Cardiac muscle cell (in vitro differentiated cells and primary cell): ENCODE measurements at places on chromosomes 2 and 18.

GRCh38 chr2:236366397-236366796 lies 102.2 kb upstream of the ASB18 start:
- no peak for DNase-seq

GRCh38 chr18:48866028-48866733 lies 84.6 kb downstream of the SMAD7 start:
- peak; percentile 76 for DNase-seq

- no peak for DNase-seq
These were observed 261.8 kb upstream of the CHAC2 start for GRCh38 chr2:53505826-53506225.

DNA sequence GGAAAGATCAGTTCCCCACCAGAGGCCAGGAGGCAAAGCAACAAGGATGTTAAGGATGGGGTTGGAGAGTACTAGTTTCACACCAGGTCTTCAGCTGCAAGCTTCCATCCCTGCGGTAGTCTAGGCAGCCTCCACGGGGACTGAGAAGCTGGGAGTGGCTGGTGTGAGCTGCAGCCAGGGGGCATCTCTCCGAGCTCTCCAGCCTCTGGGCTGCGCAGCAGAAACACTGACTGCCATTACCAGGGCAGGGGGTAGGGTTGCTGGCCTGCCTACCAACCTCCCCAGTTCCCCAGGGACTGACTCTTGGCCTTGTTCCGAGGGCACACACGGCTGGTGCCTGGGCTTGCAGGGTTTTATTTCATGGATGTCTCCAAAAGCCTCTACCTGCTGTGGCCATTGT lies 15.9 kb downstream of the GATA6 start:
- no peak for DNase-seq

- no peak for DNase-seq
These were observed 50.6 kb downstream of the LYPD6B start for GRCh38 chr2:149089068-149089467.

DNA sequence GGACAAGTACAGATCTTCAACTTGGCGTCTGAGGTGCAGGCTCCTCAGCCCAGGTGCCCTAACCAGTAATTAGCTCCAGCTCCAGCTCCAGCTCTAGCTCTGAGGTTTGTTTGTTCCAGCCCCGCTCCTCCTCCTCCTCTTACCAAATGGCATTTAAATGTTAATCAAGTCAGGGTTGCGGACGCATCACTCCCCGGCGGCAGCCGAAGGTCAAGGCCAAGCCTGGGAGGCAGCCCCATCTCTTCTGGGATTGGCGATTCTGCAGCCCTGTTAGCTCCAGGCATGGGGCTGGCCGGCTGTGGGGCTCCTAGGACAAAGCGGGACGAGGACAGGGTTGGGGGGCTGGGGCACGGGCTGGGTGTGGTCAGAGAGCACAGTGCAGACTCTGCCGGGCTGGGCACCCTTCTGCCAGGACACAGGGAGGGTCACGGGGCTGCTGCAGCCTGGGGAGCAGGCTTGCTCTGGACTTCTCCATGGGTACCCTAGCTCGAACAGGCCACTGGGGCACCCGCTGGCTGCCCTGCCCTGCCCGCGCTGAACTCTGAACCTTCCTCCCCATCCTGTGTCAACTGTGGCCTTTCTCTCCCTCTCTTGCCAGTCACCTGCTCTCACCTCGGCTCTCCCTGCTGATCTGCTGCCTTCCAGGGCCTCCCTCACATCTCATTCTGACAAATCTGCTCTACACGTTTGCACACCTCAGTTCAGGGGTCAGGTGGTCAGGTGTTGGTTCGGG lies 203.3 kb downstream of the CELF4 start:
- DNase-seq: no peak

DNA sequence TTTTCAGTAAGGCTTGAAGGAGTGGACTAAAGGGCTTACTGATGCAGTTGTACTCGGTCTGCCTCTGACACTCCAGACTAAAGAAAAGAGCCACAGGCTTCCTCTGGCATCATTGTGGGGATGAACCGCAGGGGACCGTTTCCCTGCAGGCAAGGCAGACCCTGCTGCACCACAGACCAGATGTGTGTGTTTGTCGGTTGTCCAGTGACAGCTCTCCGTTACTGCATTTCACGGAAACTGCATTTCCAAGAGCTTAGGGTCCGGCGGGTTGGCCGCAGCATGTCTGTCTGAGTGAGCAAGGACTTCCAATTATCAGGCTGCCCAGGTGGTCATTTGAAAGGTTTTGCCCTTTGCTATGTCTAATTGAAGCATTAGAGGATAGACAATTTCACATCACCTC lies 98.1 kb downstream of the FAM210A start:
- DNase-seq: no peak

DNA sequence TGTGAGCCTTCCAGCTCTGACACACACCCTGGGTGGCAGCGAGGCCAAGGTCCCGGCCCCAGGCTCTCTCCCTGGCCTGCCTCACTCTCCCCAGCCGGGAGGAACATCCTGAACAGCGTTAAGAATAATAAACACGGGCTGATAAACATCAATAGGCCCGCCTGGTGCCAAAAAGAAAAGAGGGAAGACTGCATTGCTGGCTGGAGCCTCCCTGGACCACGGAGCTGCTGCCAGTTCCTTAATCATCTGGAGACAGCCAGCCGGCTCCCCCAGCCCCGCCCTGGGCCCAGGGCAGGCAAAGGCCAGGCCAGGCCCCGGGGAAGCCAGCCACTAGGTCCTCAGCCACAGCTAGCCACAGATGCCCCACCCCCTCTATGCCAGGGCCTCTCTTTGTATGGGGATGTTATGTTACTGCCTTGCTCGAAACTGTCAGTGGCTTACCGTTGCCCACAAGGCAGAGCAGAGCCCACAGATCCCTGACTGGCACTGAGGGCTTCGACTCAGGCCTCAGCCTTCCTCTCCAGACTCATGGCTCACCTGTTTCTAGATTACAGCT lies 293.7 kb downstream of the DYSF start:
- DNase-seq: no peak

- no peak for DNase-seq
These were observed 14.0 kb upstream of the DCC start for GRCh38 chr18:52325997-52326396.

DNA sequence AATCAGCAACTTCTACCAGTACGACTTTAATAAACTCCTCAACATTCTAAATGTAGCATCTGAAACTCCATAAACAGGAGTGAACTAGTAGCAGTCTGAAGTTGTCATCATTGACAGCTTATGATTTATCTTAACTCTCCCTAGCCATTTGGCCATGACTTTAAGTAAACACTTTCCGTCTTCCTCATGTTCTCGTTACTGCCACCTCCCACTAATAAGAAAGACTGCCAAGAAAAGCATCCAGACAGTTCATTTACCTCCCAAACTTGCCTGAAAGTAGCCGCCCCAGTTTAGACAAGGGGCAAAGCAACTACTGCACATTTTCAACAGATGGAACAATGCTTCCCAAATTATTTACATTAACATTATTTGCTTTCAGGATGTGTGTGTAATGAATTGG lies 287.5 kb downstream of the OSR1 start:
- DNase-seq: no peak

DNA sequence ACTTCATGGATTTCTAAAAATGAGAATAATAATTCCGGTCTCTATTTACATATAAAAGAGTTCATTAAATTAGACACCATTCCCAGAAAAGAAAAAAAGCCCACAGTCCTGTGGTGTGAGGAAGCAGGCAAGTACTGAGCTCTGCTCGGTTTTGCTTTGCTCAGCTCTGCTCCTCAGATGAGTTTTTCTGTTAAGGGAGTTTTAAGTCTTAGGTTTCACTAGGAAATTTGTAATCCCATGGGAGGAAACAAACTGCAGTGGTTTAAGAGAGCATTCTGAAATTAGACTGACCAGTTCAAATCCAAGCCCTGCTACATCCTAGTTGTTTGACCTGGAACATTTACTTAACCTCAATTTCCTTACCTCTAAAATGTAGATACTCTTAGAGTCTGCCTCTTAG lies 338.6 kb upstream of the MMADHC start:
- DNase-seq: peak; percentile 14

DNA sequence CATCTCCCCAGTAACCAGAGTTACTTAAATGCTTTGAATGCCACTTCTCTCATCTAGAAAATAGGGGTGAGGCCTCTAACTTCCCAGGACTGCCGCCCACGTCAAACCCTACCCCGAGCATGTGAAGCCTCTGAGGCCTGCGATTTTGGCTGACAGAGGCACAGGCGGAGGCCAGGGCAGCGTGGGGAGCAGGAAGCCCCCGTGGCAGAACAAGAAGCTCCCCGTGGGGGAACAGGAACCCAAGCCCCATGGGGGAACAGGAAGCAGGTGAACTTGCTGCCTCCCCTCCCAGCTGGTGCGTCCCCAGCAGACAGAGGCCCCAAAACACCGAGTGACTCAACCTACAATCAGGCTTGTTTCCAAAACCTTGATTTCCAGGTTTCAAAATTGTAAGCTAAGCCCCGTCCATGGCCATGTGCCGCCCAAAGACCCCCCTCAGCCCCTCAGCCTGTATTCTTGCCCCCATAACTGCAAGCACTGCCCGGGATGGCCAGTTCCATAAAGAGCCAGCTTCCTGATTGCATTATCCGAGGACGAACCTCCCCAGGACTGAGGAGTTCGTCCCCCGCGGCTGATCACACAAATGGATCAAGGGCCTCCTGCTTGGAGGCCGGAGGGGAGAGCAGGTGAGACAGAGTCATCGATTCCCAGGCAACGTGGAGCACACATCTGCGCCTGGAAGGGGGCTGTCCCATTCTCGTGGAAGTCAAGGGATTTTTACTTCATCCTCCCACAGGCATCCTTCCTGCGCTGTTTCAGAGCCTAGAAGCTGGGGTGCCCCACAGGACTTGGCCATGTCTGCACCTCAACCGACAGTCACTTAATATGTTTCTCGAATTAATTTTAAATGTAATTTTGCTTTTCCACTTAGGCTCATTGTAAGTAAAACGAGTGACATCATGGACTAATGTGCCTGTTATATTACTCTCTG lies 36.3 kb upstream of the CTDP1 start:
- no peak for DNase-seq

GRCh38 chr18:40055262-40055661 lies 1899.8 kb upstream of the PIK3C3 start:
- no peak for DNase-seq

GRCh38 chr2:111128096-111128495 lies 7.4 kb downstream of the BCL2L11 start:
- no peak for DNase-seq
